ENCODE measurements at places on chromosomes 2 and 18.

- DNase-seq, result no peak
Measured at GRCh38 chr2:34098256-34098655, 499.2 kb upstream of the FAM98A start.

DNA sequence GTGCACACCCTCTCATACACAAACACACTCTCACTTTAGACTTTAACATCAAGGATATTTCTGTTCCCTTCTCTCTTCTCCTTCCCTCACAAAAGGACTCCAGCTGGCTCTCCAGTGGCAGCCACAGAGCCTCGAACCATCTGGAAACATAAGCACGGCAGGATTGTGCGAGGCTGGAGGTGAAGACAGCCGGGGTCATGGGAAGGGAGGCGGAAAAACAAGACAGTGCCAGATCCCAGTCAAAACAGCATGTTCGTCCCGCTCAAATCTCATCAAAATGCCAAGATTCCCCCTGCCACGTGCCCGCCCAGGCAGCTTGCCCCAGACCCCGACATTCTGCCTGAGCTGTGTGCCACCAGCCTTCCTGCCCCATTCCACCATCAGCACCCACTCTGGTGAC, 180.3 kb downstream of the ZBTB7C start:
- DNase-seq, result no peak

GRCh38 chr18:48545757-48546321, 7.0 kb downstream of the CTIF start:
- DNase-seq, result peak; percentile 83

GRCh38 chr18:10002280-10002679, 88.5 kb downstream of the VAPA start:
- no peak for DNase-seq

DNA sequence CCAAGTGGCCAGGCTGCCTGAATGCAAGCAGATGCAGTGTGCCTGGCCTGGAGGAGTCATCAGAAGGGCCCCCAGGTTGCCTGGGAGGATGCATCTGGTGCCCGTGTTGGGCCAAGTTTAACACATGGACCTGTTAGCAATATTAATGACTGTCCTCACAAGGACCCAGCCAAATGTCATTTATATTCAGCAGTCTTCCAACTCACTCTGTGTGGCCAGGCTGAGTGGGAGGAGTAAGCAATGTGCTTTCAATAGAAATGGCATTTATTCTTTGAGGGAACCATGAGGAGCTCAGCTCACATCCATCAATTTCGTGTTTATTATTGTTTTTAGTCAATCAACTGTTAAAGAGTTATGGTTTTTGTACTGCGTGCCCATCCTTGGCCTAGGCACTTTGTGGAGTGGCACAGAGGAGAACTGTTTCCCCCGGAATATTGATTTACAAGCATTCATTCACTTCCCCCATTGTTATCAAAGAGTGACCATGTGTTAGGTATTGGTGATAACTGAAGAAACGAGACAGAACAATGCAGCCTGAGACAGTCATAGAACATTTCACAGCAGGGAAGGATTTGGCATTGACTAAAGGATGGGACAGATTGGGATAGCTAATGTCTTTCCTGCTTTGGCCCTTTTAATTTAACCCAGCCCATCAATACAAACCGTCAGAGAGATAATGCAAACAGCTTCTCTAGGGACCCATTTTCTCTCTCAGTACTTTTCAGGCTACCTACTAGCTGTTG, 725.2 kb downstream of the TSN start:
- DNase-seq, result no peak

DNA sequence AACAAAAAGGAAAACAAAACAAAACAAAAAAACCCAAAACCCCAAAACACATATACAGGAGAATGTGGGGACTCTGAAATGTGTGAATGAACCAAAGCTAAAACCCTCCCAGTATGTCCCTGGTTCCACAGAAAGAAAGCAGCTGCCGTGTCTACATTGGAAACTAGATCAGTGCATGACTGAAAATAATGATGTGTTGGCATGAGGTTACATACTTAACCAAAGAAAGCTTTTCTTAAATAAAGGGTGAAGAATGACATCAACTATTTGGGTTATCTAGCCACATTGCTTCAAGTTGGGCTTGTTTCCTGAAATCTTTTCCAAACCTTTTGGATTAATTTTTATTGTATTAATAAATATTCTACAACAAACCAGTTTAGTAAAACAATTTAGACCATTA, 91.9 kb upstream of the FN1 start:
- DNase-seq, result peak; percentile 27

GRCh38 chr2:85175369-85176299, 42.4 kb downstream of the TCF7L1 start:
- DNase-seq, result peak; percentile 53

DNA sequence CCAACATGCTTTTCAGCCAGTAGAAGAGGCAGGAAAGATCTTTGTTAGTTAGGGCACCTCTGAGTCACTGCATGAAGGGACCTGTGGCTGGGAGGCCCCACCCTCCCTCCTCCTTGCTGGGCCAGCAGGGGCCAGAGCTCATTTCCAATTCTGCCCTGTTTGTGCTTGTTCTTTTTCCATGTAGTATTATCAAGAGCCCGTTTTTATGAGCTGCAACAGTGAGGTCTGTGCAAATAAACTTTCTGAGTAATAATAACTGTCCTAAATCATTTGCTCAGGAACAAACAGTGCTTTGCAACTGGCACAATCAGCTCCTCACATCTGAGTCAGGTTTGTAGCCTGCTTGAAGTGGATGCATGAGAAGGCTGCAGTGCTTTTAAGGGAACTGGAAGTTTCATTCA, 128.0 kb downstream of the ARL4C start:
- DNase-seq, result peak; percentile 29

GRCh38 chr2:241189856-241190201, 1.4 kb downstream of the ANO7 start:
- DNase-seq, result no peak

DNA sequence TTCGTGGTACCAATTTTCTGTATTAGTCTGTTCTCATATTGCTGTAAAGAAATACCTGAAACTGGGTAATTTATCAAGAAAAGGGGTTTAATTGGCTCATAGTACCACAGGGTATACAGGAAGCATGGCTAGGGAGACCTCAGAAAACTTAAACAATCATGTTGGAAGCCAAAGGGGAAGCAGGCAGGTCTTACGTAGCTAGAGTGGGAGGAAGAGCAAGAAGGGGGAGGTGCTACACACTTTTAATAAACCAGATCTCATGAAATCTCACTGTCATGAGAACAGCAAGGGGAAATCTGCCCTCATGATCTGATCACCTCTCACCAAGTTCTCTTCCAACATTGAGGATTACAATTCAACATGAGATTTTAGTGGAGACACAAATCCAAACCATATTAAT, 226.8 kb upstream of the TPO start:
- no peak for DNase-seq

GRCh38 chr2:162058973-162059668, 14.9 kb downstream of the DPP4 start:
- DNase-seq, result no peak

DNA sequence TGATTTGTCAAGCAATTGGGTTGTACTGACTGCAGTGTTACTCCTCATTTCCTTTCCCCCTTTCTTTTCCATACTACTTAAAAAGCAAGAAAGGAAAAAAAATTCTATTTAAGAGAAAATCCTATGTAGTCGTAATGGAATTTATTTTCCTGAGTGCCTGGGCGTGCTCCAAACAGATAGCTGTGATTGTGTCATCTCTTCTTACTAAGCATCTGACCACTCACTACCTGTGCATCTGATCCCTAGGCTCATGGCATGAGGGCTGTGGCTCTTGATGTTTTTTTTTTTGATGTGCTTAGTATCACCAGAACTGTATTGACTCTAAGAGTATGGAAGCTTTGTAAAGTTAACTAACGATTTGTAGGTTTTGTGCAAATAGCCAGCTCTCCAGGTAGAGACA, 19.0 kb downstream of the CRIM1 start:
- DNase-seq, result no peak

DNA sequence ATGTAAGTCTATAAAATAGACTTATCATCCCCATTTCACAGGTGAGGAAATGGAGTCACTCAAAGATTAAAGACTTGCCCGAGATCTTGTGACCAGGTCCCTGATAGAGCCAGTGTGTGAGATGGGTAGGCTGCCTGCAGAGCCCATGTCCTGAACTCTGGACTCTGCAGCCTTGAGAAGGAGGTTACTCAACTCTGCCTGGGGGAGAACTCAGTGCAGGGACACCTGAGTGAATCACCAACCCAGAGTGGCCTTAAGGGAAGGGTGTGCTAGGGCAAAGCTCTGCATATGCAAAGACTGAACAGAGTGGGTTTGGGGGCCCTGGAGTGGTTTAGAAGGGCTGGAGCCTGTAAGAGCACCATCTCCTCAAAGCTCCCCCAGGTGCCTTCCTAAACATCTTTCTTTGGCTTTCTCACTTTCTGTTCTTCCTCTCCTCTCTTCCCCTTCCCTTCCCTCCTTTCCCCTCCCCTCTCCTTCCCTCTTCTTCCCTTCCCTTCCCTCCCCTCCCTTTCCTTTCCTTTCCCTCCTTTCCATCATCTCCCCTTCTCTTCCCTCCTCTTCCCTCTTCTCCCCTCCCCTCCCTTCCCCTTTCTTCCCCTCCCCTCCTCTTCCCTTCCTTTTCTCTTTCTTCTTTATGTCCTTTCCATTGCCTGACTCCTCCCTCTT, 67.6 kb downstream of the CELF4 start:
- no peak for DNase-seq

DNA sequence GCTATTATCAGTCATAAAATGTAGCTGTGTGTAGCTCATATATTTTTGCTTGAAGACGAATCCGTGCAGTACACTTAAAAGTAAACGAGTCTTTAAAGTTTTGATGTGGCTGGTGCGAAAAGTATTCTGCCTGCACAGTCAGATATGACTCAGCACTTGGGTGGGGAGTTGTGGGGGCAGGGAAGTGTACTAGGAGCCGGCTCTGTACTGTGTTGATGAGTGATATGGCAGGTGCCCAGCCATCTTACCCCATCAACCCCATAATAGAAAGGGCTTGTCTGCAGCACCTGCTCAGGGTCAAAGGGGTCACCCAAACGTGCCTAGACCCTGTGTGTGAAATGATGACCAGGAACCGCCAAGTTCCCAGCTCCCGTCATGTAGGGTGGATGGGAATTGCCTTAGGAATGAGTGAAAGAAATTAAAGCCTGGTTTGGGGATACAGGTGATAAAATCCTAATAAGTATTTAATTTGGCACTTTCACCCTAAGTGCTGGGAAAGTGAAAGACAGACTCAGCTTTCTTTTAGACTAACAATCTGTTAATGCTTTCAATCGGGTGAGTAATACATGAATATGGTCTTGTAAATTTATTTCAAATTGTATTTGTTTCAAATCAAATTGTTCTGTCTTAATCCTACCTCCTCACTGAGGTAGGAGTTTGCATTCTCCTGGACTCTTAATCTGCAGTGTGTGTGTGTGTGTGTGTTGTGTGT, 48.0 kb downstream of the BCL2L11 start:
- DNase-seq, result peak; percentile 77

DNA sequence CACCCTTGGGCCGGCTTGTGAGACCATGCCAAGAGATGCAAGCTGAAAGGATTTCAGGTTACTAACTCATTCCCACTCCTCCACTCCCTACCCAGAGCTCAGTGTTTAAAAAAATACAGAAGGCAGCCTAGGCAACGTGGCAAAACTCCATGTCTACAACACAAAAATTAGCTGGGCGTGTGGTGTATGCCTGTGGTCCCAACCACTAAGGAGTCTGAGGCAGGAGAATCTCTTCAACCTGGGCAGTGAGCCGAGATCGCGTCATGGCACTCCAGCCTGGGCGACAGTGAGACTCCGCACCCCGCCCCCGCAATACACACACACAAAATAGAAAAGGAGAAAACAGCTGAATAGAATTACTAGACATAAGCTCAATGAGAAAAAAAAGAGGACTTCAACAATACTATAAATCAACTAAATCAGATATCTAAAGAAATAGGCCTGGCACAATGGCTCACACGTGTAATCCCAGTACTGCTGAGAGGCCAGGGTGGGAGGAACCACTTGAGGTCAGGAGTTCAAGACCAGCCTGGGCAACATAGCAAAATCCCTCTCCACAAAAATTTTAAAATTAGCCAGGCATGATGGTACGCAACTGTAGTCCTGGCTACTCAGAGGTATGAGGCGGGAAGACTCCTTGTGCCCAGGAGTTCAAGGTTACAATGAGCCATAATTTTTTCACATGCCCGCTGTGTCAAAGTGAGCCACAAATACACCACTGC, 10.1 kb downstream of the IWS1 start:
- peak; percentile 12 for DNase-seq

DNA sequence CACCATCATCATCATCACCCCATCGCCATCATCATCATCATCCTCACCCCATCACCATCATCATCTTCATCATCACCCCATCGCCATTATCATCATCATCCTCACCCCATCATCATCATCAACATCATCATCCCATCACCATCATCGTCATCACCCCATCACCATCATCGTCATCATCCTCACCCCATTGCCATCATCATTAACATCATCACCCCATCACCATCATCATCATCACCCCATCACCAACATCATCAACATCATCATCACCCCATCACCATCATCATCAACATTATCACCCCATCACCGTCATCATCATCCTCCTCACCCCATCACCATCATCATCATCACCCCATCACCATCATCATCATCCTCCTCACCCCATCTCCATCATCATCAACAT, 151.0 kb downstream of the DNER start:
- no peak for DNase-seq

GRCh38 chr2:129888896-129889295, 90.6 kb upstream of the RAB6C start:
- peak; percentile 23 for DNase-seq

GRCh38 chr2:137155356-137156104, 390.2 kb downstream of the THSD7B start:
- peak; percentile 78 for DNase-seq

GRCh38 chr2:239893236-239893515, 132.0 kb downstream of the NDUFA10 start:
- no peak for DNase-seq

GRCh38 chr18:63182861-63183260, 136.7 kb downstream of the BCL2 start:
- DNase-seq, result no peak

GRCh38 chr2:238169048-238169707, 10.4 kb downstream of the ERFE start:
- DNase-seq, result peak; percentile 85

- no peak for DNase-seq
Measured at GRCh38 chr2:79530443-79530842, 17.6 kb downstream of the CTNNA2 start.

DNA sequence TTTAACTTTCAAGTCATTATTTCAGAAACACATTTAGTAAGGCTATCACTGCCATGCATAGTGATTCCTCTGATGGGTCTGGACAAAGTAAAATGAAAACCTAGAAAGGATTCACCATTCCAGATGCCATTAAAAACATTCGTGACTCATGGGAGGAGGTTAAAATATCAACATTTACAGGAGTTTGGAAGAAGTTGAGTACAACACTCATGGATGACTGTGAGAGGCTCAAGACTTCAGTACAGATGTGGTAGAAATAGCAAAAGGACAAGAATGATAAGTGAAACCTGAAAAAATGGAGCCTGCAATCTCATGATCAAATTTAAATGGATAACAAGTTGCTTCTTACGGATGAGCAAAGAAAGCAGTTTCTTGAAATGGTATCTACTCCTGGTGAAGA, 5.8 kb upstream of the TWSG1 start:
- no peak for DNase-seq

GRCh38 chr18:12329125-12329698, 21.2 kb downstream of the TUBB6 start:
- no peak for DNase-seq

Data from HFFc6 (cell line).